ENCODE measurements at places on chromosomes 5 and 9.

GRCh38 chr5:178625679-178626483 lies 969 bp downstream of the CLK4 start:
- no peak for DNase-seq

GRCh38 chr5:68710514-68710913 lies 383.3 kb upstream of the SLC30A5 start:
- no peak for DNase-seq

DNA sequence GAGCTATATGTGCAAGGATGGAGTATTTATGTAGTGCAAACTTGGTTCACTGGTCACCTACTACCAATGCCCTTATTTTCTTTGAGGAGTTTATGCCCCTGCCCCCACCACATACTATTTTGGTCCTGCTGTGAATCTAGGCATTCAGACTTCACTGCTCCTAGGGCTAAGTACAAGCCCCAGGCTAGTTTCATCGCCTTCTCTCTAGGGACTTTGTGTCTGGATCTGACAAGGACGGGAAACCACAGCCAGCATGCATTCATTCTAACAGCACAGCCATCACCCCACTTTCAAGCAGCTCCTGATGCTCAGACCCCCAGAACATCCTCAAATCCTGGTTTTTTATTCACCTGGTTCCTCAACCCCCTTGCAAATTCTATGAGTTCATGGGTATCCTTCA lies 56.8 kb downstream of the DRD1 start:
- DNase-seq: no peak

DNA sequence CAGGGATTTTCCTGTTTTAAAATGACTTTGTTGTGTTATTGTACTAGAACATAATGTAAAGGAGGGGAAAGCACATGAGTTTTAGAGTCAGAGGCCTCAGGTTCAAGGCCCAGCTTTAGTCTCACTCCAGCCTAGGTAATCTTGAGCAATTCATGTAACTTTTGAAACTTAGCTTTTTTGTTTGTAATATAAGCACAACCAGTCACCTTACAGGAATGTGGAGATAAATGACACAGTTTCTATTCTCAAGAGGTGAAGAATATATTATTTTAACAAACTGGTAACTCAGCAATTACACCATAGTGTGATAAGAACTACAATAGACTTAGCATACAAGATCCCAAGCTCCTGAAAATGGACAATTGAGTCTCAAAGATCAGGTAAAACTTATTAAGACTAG lies 51.2 kb downstream of the ADAMTS19 start:
- no peak for DNase-seq

DNA sequence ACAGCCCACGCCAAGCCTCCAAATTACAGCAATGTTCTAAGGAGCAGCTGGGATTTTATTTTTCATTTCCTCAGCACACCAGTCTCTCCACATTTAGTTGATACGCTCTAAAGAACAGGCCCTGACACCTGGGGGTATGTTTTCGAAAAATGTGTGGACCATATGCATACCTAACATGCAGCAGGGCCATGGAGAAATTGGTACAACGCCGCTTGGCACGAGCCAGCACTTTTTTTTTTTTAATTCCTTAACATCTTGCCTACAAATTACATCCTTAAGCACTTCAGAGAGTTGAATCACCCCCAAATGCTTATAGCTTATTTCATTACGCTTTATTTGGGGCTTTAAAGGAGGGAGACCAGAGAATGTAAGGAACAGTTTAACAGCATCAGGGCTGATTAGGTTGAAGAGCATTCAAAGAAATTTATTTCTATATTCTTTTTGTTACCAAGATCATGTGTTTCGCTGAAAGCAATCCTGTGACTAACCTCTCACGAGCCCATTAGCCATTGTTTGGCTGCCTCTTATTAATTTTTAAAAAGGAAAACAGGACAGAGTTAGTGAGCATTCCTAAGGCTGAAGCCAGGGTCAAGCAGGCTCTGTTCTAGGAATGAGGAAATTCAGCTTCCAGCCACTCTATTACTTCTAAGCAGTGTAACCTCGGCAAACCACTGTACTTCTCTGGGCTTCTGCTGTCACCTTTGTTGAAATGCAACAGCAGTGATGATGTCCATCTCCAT lies 173.8 kb downstream of the ACTL7B start:
- no peak for DNase-seq

DNA sequence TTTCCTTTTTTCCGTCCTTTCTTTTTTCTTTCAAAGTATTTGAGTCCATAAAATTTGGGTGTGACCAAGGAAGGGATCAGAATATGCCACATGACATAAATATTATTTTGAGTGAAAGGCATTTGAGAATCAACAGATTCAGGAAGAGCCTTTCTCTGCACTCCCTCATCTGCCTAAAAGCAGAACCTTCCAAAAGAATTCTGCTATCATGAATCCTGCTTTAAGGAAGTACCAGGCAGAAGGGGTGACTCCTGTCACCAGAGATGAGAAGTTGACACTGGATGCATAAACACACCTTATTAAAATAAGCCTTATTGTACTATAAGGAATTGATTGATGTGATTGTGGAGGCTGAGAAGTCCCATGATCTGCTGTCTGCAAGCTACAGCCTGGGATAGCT lies 196.7 kb downstream of the SREK1 start:
- no peak for DNase-seq

DNA sequence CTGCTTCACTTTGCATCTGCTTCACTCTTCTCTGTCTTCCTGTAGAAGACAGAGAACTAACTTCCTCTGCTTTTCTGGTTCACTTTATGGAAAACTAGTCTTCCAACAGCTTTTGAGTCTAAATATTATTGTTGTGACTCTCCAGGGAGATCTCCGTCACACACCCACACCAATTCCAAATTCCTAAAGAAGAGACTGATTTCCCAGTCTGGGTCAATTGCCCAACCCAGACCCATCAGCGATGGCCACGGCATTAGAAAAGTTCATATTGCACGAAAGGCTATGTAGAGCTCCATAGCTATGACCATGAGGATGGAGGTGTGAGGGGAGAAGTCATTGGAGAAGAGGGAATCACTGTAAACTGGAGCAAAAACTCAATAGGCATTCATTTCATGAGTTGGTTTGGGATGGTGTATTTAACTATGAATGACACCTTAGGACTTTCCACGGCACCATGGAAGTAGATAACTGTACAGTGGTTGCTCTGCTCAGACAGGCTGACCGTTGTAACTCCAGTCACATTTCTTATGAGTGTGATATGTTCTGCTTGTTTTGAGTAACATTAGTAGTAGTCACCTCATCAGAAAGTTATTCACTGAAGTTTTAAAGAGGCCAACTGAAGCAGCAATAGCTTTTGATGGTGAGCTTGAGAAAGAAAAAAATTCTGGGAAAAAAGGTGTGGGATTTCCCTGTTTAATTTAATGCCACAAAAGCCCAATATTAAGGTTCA lies 78.1 kb upstream of the MAMDC2 start:
- no peak for DNase-seq

GRCh38 chr5:77491783-77492652 lies at the start of gene WDR41:
WDR41 (minus strand) TSS chr5:77492316; CDS start chr5:77492220, 96 bp downstream.
- peak; percentile 84 for DNase-seq

GRCh38 chr9:131734165-131734610 lies 5.7 kb downstream of the RAPGEF1 start:
- no peak for DNase-seq
